ENCODE measurements at places on chromosomes 13 and 19. TPM values are rescaled to one million over a fixed set of nuclear protein-coding genes. Genes with fewer than 3 reads are reported as not detected.

DNA sequence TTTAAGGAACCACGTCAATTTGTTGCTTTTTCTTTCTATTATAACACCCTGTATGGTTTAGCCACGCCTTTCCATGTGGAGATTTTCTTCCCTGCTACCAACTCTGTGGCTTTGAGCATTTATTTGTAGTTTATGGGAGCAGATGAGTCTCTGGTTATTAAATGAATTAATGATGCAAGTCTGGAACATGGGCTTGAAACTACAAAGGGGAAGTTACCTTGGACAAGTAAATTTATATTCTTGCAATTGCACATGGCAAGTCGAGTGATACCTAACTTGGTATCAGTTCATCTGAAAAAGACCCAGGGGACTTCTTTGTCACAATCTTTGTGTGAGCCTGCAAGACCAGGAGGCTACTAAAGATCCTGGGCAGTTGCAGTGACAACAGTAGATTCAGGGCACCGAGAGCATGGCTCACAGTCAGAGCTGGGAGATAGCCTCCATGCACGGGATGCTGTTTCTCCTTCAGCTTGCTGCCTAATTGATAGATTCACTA is 24.4 kb downstream of the B3GLCT start:
- DNase-seq: no peak

- no peak for DNase-seq
Observed at GRCh38 chr13:100714478-100714877, 39.9 kb upstream of the TMTC4 start.

GRCh38 chr13:63942372-63942771 is 2526.7 kb upstream of the PCDH20 start:
- no peak for DNase-seq

- DNase-seq: no peak
Observed at GRCh38 chr19:17931532-17932191, 1.2 kb upstream of the CCDC124 start.

DNA sequence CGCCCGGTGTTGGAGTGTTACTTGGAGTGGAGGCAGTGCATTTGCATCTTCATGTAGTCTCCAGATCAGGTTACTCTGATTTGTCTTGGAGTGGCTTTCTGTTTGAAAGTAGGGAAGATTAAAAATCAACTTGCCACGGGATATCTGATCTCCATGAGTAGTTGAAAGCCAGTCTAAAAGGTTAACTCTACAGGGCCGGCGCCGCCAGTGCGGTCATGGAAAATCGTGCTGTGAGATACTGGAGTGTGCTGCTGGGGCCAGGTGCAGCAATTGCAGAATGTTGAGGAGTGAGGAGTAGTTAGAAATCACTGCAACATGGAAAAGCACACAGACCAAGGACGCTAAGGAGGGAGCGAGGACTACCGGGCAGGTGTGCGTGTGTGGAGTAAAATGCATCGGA is 175.0 kb downstream of the STK24 start:
- DNase-seq: no peak

GRCh38 chr19:47221890-47222289 is 9.1 kb downstream of the BBC3 start:
- no peak for DNase-seq

- DNase-seq: no peak
Observed at GRCh38 chr19:30090963-30091362, 148.9 kb downstream of the URI1 start.

Gene KLK12
- total RNA-seq: not detected

Gene KASH5
- total RNA-seq: not detected

Gene MAP2K7
- total RNA-seq: 34.0 TPM

Gene ZNF628
- total RNA-seq: 9.0 TPM

Gene SCEL
- 0.09 TPM for total RNA-seq
